Muscle of leg (tissue), 16 donors: ENCODE measurements at places on chromosomes 3 and 15. TPM values are rescaled to one million over a fixed set of nuclear protein-coding genes. Genes with fewer than 3 reads are reported as not detected.

GNB4 gene
- total RNA-seq: 43.8 TPM

ASB14 gene
- 0.18 TPM for total RNA-seq

SPATA12 gene
- total RNA-seq: 0.04 TPM

SOX14 gene
- not detected for total RNA-seq

DNAH1 gene
- 3.2 TPM for total RNA-seq

ANP32A gene
- total RNA-seq: 64.1 TPM

MST1 gene
- total RNA-seq: 7.0 TPM

ASB7 gene
- total RNA-seq: 9.1 TPM

KNL1 gene
- total RNA-seq: 8.7 TPM

ADAMTS9 gene
- 97.4 TPM for total RNA-seq

DCLK3 gene
- 2.2 TPM for total RNA-seq

ZNF621 gene
- total RNA-seq: 10.6 TPM

TRIM71 gene
- total RNA-seq: 0.18 TPM

MNS1 gene
- total RNA-seq: 5.1 TPM

KCNAB1 gene
- 4.3 TPM for total RNA-seq
